EL (cell line): ENCODE measurements at places on chromosomes 6 and 20.

DNA sequence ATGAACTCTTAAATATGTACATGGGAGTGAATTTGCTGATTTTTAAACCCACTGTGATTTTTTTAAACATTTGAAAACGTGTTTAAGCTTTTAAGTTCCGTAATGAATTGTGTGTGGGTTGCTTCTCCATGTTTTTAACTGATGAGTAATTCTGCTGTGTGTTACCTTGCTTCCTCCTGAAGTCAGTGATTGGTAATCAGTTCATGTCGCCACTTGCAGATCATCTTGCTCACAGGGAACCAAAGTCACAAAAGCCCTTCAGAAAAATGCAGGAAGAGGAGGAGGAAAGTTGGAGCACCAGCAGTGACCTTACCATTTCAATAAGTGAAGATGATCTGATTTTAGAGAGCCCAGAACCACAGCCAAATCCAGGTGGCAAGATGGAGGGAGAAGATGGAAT, 36.7 kb downstream of the KIZ start:
- no peak for DNase-seq

DNA sequence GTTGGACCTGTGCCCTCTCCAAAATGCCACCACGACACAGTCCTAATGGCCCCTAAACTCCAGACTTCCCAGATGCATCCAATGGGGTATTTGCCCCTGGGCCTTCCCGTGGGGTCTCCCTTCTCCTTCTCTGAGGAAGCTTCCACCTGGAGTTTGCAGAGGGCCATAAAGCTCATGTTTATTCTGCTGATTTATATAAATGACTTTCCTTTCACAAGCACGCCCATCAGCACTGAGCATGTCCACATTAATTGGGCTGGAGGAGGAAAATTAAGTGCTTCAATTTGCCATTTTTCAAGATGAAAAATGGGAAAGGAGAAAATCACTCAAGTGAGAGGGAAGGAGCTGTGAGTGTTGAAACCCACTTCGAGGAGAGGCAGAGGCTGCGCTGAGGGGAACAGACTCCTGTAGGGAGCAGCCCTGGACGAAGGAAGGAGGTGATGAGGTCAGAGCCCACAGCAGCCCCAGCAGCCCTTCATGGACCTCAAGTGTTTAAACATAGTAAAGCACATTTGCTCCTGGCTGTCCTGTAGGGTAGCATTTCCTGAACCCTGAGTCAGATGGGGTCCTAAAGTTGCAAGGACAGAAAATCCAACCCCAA, 434.9 kb upstream of the SULF2 start:
- DNase-seq: no peak

- no peak for DNase-seq
Measured at GRCh38 chr6:149860834-149861602, 3.1 kb downstream of the LRP11 start.

DNA sequence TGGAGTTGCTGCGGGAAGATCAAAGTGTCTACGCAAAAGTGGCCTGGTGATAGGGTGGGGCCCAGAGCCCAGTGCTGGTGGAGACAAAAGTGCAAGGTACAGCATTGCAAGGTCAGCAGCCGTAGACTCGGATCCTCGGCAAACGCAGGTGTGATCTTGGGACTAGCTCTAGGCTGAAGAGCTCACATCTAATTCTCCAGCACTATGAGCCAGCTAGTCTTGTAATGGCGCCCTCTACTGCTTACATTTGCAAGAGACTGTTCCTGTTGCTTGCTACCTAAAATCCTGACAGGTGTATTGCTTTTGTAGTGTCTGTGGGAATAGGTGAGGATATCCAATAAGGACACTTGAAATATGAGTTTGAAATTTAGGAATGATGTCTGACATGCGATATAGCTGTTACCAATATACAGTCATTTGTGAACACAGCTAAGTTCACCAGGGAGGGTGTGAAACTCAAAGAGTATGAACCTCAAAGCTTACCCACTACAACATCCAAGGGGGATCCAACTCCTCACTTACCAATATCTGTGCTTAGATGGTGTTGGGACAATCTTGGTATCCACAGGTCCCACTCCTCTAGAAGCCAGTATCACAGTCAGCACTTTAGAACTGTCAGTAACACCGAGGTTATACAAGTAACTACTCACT, 58.4 kb downstream of the PDE7B start:
- peak; percentile 47 for DNase-seq

DNA sequence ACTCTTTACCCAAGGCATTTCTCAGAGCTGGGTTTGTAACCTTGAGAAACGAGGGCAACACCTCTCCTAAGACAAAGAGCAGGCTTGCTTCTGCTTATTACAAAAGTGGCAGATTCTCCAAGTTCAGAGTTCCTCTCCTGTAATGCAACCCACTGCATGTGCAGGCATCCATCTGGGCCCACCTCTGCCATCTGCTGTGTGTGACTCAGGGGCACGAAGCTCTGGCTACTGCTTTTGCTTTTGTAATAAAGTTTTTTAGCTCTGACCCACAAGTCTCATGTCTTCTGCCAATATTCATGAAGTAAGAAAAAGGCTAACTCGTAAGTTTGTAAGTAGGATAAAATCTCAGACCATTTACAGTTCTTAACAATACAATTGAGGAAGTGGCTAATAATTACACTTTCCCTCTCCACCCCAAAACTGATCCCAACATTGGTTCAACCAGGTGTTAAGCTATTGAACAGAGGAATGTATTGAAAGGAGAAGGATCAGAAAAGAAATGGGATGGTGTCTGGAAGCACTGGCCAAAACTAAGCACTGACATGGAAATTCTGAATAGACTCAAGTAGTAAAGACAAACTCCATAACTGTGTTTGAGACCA, 51.7 kb upstream of the SMLR1 start:
- DNase-seq: peak; percentile 34

DNA sequence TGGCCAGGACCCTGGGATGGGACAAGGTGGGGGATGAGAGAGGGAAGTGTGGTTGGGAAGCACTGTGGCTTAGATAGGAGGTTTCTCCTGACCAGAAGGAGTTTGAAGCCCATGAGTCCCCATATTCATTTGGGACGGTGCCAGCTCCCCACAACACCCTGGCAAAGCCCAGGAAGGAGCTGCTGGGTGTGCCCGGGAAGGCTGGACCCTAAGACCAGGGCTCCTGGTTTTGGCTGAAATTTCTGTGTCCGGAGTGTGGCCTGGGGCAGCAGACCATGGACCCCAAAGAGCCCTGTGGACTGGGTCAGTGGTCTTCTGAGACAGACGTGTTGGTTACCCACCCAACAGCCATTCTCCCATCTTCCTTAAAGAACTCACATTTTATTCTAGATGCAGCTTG, 15.2 kb downstream of the MAPK13 start:
- DNase-seq: no peak

DNA sequence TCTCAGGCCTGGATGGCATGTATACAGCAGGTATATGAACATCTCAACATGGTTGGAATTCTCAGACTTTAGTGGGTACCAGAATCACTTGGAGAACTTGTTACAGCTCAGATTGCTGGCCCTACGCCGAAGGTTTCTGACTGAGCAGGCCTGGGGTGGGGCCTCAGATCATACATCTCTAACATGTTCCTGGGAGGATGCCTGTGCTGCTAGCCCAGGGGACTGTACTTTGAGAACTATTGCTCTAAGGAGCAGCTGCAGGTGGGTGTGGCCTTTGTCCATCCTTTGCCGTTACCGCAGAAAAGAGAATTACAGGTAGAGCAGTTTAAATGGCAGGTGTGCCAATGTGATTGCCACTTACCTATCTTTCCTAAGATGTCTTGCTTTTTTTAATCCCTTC, 310.5 kb upstream of the JAG1 start:
- no peak for DNase-seq

DNA sequence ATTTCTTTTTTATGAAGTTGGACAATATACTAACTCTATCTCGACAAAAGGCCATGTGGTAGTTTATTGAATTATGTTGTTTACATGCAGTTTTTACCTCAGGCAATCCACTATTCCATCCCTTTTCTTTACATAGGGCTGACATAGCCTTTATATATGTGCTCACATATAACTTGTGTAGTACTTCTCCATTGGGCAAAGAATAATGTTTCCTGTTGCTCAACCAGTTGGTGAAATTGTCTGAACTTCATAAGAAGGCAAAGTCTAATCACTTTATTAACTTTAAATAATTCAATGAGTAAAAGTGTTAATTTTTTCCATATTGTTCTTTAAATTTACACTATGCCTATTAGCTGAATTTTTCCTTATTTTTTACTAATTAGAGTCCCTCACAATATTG, 1272.1 kb downstream of the EPHA7 start:
- DNase-seq: no peak

DNA sequence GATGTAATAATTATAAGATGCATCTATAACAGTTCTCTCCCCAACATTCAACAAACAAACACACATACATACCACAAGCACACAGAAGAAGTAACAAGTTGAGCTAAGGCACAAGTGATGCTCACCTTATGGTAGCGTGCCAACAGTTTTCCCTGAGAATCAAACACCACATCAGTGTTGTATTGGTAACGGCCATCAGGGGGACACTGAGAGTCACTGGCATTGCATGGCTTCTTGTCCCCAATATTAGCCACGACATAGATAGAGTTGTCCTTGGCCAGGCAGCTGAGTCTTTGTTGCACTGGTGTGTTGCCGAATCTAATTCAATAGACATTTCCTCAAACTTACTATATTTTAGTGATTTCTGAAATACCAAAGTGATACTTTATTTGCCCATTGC, 14.8 kb upstream of the VNN1 start:
- DNase-seq: no peak

GRCh38 chr6:132936646-132937045, 122.3 kb downstream of the RPS12 start:
- no peak for DNase-seq

DNA sequence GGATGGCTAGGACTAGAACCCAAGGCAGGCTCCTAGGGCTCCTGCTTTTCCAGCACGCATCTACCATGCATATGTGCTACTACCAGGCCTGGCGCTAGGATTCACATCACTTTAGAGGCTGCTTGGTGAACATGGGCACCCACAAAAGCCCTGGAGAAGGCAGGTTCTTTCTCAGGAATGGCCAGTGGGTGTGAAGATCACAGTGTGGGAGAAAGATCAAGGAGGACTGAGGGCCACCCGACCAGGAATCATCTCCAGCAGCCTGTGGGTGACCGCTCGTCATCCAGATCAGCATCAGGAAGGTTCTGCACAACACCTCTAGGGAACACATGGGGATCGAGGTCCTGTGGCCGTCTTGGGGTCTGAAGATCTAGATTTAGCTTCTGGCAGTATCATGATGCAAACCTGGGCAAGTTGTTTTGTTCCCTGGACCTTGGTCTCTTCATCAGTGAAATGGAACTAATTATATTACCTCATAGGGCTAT, 27.3 kb downstream of the SRSF3 start:
- DNase-seq: no peak

GRCh38 chr6:40720375-40720748, 133.2 kb upstream of the LRFN2 start:
- no peak for DNase-seq

GRCh38 chr6:128494440-128494839, 26.0 kb downstream of the PTPRK start:
- DNase-seq: no peak

- DNase-seq: no peak
Measured at GRCh38 chr6:40645043-40645442, 57.9 kb upstream of the LRFN2 start.

DNA sequence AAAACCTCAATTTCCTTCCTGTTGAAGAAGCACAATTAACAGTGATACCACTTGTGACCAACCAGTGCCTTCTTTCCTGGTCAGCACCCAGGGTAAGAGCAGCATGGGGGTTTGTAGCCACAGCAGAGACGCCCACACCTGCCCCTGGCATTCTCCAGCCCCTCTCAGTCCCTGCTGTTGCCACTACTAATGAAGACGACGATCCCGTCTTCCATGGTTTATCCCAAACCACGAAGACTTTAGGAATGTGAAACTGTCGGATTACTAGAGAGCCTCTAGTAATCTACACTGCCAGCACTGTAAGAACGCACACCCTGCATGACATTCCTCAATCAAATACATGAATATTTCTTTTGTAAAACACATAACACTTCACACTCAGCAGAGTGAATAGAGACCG, 60.0 kb downstream of the GINS1 start:
- DNase-seq: no peak

DNA sequence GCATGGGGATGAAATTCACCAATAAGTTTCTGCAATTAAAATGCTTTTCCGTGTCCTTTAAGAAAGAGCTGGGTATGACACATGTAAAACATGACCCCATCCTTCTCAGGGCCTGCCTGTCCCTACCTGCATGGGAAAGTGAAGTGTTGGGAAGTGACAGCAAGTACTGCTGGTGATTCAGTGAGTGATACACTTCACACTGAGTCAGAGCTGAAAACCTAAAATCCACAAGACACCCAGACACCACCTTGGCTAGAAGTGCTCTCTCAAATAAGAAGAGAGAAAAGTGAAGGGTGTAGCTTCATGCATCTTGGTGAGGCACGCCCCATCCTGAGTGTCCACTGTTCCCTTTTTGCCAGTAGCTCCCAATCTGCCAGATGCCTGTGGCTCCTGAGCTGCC, 3.3 kb downstream of the RAB22A start:
- DNase-seq: no peak

- DNase-seq: no peak
Measured at GRCh38 chr6:45808042-45808645, 207.5 kb downstream of the CLIC5 start.

- DNase-seq: peak; percentile 15
Measured at GRCh38 chr6:69827276-69827893, 30.6 kb upstream of the LMBRD1 start.

DNA sequence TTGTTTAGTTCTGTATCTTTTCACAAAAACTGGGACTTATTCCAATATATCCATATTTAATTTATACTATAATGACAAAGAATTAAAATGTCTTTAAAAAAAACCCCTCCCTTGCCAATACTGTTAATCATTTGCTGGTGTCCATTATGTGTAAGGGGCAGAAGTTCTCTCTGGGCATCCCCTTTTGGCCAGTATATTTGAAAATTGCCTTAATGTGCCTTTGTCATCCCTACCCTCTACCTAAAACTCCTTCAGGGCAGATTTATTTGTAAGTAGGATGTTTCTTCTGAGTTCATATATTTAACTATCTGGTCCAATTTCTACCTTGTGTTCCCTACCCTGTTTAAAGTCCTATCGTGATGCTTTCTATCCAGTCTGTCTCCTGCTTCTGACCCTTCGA, 62.9 kb downstream of the ARHGAP18 start:
- DNase-seq: no peak

DNA sequence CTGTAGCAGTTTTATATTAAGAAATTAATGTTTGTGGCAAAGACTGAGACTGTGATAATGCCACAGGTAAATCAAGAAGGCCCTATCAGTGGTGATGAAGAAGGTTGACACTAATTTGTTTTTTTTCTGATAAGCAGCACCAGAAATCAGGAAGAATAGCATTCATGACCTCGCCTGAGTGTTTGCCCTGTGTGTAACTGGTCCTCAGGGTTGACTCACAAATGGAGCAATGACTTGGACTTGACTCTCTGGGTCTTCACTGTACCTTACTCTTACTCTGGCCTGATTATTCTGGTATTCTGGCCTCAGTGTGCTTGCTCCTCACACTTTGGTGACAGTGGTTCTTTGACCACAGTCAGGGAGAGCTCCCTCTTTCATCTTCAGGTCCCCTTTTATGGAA, 243.9 kb downstream of the HAO1 start:
- DNase-seq: no peak

DNA sequence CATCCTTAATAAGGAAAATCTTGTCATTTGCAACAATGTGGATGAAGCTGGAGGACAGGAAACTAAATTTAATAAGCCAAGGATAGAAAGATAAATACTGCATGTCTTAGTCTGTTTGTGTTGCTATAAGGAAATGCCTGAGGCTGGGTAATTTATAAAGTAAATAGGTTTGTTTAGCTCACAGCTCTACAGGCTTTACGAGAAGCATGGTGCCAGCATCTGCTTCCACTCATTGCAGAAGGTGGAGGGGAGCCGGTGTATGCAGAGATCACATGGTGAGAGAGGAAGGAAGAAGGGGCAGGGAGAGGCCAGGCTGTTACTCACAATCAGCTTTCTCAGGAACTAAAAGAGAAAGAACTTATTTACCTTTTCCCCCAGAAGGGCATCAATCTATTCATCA, 118.9 kb upstream of the SMLR1 start:
- peak; percentile 41 for DNase-seq
